Umbilical cord (tissue), 2 donors: ENCODE measurements at places on chromosomes 12 and 14.

DNA sequence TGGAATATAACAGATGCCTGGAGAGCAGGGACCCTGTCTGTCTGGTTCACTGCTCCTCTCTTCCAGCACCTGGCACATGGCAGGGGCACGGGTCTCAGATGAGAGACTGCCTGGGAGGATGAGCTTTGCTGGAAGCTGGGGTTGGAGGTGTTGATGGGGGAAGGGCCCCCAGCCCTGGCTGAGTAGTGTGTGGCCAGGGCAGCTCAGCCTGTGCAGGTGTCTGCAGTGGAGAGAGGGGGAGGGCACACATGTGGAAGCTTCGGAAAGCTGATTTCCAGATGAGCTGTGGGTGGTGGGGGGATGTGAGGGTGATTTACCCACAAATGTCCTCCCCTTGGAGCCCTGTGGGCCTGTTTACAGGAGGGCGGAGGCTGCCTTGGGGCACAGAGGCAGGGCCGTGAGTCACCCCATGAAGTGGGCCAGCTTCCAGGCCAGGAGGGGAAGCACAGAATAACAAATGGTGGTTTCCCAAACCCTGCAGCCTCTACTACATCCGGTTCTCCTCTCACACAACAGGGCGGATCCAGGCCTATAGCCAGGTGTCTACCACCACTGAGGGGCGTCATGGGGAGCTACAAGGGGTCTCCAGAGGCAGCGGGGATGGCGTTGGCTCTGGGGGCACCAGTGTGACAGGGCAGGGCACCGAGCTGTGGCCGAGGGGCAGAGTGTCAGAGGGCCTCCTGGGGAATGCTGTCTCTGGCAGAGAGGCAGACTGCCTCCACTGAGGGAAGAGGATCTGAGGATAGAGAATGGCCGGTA lies 11.0 kb downstream of the KRT7 start:
- peak; percentile 75 for DNase-seq

- DNase-seq, result no peak
These were observed 97.1 kb downstream of the ALG10 start for GRCh38 chr12:34119366-34119765.

DNA sequence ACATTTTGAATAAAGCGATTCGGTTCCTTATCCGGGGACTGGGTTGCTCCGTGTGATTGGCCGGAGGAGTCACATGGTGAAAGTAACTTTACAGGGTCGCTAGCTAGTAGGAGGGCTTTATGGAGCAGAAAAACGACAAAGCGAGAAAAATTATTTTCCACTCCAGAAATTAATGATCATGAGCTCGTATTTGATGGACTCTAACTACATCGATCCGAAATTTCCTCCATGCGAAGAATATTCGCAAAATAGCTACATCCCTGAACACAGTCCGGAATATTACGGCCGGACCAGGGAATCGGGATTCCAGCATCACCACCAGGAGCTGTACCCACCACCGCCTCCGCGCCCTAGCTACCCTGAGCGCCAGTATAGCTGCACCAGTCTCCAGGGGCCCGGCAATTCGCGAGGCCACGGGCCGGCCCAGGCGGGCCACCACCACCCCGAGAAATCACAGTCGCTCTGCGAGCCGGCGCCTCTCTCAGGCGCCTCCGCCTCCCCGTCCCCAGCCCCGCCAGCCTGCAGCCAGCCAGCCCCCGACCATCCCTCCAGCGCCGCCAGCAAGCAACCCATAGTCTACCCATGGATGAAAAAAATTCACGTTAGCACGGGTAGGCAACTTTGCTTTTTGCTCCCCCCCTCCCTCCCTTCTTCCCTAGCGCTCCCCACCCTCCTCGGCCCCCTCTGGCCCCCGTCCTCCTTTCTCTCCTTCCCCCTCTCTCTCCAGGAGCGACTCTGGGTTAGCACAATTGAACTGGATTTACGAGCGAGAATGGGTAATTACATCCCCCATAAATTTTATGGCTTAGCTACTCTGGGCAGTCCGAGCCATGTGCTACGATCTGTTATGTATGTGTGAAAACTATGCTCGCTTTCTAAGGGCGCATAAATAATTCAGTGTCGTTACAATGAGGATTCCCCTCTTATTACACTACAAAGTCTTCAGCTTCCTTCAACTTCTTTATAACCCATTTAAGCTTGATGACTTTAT lies at the start of gene HOXC4:
Gene HOXC4, plus strand, starts transcription at position 85 of the 991 bp plus-strand sequence. Its CDS starts 88 bp downstream, at position 173.
- DNase-seq, result no peak

DNA sequence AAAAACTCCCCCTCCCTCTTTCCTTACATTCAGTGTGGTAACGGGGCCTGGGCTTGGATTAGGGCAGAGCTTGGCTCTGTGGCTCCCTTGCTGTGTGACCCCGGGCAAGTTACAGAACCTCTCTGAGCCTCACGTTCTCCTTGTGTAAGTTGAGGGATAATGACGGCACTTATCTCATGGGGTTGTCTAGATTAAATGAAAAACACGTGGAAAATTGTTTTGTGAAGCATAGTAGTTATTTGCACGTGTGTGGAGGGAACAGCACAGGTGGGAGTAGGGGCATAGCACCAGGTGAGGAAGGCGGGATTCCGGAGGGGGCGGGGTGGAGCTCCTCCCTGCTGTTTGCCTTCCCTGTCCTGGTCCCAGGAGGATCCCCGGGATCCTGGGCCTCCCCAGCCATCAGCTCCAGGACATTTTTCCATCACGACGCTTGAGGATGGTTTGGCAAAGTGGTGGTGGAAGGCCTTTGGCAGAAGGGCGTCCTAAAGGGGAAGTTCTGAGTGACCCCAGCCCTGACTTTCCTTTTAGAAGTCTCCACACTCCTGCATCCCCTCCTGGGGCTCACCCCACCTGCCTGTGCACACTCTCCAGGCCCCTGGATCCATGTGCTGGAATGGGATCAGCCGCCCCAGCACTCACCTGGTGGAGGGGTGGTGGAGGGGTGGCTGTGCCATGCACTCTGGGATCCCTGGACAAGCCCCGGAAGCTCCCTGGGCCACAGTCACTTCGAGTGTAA lies 22.7 kb downstream of the LRTM2 start:
- DNase-seq, result no peak

DNA sequence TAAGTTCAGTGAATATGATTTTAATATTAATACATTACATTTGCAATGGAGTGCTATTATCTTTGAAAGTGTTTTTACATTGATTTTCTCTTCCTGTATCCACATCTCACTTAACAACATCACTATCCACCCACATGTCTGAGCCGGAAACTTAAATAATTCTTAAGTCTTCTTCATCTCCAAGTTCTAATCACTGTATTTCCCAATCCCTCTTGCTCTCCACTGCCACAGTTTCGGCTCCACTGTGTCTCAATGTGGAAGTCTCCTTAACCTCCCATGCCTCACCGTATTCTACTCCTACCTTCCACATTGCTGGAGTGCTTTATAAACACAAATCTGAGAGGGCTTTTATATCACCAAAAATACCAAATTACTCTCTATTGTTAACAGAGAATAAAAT lies 25.3 kb downstream of the RTN1 start:
- DNase-seq, result no peak

- DNase-seq, result no peak
These were observed 129.7 kb upstream of the FUT8 start for GRCh38 chr14:65282896-65283253.

- no peak for DNase-seq
These were observed 54.6 kb downstream of the TSPAN11 start for GRCh38 chr12:30980955-30981662.

- DNase-seq, result peak; percentile 55
These were observed 11.2 kb upstream of the FKBP11 start for GRCh38 chr12:48936379-48936979.

DNA sequence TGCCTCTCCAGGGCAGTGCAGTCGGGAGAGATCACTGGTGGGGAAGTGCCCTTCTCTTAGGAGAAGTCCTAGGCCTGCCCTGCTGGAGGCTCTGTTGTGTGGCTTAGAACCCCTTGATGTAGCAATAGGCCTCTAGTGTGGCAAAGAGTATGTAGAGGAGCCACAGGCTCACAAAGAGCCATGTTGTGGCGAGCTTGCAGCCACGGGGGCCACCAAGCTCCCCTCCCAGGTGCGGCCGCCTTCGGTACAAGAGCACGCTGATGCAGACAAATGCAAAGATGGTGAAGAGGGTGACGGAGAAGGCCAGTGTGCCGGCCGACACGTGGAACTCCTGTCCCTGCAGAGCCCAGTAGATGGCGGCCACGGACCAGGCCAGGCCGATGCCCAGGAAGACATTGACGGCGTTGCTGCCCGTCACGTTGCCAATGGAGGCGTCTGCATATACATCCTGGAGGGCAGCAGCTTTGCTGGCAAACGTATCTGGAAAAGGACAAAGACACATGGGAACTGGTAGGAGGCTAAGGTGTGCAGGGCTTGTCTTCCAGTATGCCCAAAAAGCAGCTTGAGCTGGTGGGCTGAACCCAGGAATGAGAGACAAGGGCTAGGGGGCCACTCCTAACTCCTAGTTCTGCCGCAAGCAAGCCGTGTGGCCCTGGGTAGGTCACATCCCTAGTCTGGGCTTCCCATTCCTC lies 142.8 kb downstream of the SLC8A3 start:
- DNase-seq, result peak; percentile 47

GRCh38 chr12:78038986-78039385 lies 208.3 kb downstream of the NAV3 start:
- no peak for DNase-seq

DNA sequence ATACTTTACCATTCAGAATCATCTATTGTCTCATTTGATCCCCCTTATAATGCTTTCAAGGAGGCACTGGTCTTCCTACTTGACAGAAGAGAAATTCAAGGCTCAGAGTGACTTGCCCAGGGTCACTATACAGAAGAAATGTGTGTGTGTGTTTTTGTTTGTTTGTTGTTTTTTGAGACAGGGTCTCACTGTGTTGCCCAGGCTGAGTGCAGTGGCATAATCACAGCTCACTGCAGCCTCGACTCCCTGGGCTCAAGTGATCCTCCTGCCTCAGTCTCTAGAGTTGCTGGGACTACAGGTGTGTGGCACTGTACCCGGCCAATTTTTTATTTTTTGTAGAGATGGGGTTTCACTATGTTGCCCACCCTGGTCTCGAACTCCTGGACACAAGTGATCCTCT lies 22.9 kb downstream of the IRF2BPL start:
- no peak for DNase-seq

- DNase-seq, result no peak
These were observed 97.7 kb downstream of the AKAP6 start for GRCh38 chr14:32426586-32427388.

DNA sequence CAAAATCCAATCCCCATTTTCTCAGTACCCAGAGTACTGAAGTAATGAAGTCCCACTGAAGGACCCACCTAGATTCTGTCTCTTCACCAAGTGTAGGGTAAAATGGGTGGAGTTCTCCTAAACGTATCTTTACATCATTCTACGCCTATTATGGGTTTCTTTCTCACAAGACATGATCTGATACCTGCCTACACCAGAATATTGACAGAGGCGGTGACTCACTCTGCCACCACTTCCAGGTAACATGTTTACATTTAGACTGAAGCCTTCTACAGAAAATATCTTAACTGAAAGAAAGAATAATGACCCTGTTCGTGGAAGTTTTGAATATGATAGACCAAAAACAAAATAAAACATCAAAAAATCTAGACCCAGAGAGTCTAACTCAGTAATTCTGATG lies 89.8 kb downstream of the BTG1 start:
- no peak for DNase-seq

DNA sequence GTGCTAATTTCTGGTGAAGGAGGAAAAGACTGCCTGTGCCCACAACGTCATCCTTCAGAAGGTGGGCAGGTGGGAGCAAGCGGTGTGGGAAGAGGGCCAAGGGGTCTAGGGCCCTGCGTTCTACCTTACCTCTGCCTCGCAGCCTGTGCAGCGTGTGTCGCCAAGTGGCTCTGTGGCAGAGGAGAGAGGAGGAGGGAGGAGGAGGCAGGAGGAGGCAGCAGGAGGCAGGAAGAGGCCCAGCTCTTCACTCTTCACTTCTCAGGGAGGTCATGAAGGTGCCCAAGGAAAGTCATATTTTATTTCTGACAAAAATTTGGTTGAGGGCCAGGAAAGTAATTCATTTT lies 177.9 kb downstream of the MYRFL start:
- DNase-seq, result no peak

GRCh38 chr12:80792861-80793260 lies 76.1 kb downstream of the MYF5 start:
- DNase-seq, result no peak

GRCh38 chr12:128018067-128018466 lies 248.9 kb upstream of the TMEM132C start:
- DNase-seq, result no peak

GRCh38 chr12:39722504-39722903 lies 102.9 kb upstream of the ABCD2 start:
- no peak for DNase-seq

- DNase-seq, result no peak
These were observed 878.9 kb upstream of the SEL1L start for GRCh38 chr14:82412545-82412944.

DNA sequence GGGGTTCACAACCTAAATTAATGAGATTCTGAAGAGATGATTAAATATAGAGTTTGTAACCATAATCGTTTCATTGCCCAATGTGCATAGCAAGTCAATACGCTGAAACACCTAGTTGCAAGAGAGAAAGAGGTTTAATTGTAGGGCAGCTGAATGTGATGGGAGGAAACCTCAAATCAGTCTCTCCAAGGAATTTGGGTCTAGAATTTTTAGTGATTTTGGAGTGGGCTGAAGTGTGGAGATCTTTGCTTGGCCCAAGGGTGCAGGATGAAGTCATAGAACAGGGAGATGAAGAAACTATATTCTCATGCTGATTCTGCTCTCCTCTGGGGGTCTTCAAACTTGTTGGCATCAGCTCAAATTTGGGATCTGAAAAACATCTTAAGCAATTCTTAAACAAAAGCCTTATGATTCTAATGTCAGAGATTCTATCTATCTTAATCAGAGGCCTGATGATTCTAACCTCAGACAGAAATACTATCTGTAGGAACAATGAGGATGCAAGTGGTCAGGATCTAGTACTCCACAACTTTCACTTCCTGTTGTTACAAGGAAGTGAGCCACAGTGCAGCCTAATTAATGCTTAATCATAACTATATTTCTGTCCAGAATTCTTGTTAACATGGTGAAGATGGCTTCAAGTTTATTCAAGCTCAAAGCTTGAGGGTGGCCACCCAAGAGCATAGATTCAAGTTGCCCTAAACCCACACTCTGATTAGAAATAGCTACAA lies 80.2 kb upstream of the FUT8 start:
- DNase-seq, result no peak

DNA sequence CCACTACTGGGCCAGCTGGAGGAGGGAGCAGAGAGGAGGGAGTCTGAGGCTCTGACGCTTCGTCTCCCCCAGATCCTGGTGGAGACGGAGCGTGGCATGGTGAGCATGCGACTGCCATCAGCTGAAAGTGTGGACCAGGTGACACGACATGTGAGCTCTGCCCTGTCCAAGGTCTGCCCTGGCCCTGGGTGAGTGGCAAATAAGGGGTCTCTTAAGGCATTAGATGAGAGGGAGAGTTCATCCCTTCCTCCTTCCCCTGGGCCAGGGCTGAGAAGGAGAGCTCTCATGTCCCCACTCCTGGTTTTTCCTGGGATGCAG lies 2.5 kb downstream of the CARMIL3 start:
- DNase-seq, result no peak

DNA sequence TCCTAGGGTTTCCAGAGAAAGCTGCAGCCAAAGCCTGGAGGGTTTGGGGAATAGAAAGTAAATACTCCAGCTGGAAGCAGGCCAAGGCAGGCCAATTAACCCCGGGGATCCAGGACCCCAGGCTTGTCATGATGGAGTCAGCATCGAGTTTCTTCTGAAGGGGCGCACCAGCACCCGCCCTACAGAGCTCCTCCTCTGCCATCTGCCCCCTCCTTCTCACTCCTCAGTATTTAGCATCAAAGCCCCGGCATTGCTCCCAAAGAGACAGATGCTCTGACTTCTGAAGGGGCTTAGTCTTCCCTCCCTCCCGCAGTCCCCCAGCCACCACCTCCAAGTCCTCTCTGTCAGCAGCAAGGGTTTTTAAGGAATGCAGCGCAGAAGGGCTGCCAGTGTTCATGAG lies 285.1 kb upstream of the NOS1 start:
- DNase-seq, result no peak
